ENCODE measurements at places on chromosomes 5 and 9. TPM values are rescaled to one million over a fixed set of nuclear protein-coding genes. Genes with fewer than 3 reads are reported as not detected.

Gene AQP3
- total RNA-seq = 7.2 TPM

Gene IRX1
- total RNA-seq = not detected

Gene LEAP2
- 7.7 TPM for total RNA-seq

Gene PCDHA8
- 0.10 TPM for total RNA-seq

DNA sequence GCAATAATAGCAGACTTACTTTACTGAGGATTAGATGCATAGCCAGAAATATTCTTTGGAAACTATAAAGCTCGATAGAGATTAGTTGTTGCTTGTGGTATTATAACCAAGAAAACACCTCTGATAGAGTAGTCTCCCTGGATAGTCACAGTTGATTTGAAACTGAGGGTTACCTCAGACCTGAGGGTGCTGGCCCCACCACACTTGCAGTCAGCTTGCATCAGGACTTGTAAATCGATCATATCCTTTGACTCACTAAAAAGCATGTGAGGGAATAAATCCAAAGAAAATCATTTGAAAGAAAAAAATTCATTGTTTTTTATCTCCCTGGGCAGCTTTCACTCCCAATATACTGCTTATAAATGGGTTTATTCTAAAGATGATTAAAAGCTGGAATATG lies 39.4 kb downstream of the GALNT12 start:
- no peak for DNase-seq
- H3K27me3 ChIP-seq = no peaks in the 10 kb centered on the region
- H3K27ac ChIP-seq = no peak overlapping the region

DNA sequence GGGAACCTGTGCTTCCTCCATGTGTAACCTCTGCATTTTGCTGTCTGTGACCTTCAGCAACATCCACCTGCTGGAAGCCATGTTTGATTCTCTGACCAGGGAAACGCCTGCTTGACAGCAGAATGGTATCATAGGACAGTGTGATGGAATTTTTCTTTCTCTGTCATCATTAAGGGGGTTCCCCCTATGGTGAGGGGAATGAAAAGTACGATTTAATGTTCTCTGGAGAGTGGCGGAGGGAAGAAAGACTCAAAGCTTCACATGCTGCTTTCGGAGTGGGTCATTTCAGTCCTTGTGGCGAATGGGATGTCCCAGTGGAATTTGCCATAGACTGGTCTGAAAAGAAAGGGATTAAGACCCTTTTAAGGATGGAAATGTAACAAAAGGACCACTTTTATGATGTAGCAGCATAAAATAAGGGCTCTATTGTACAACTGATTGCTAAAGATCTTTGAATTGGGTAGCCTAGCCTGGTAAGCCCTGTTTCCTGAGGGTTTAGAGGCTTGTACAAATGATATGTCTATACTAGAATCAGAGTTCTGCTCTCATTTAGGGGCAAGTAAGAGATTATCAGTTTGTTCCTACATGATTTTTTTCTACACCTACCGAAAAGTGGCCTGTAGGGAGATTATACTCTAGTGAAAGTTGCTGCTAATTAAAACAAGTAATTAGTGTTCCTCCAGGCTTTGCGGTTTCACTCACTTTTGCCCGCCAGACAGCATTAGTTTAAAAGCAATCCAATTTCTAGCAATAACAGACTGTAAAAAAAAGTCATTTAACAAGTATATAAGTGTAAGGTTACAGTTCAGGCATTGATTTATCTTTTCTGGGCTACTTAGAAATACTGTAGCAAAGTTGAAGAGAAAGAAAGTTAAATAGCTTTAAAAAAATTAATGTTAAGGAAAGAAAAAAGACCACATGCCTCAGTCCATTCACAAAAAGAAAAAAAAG lies 904.5 kb downstream of the NR2F1-AS1 start:
- H3K36me3 ChIP-seq = no peaks in the 10 kb centered on the region
- no peak for DNase-seq
- no peak overlapping the region for H3K4me3 ChIP-seq
- no peaks in the 10 kb centered on the region for H3K4me1 ChIP-seq
- no peaks in the 10 kb centered on the region for H3K27me3 ChIP-seq
- no peak overlapping the region for H3K27ac ChIP-seq

DNA sequence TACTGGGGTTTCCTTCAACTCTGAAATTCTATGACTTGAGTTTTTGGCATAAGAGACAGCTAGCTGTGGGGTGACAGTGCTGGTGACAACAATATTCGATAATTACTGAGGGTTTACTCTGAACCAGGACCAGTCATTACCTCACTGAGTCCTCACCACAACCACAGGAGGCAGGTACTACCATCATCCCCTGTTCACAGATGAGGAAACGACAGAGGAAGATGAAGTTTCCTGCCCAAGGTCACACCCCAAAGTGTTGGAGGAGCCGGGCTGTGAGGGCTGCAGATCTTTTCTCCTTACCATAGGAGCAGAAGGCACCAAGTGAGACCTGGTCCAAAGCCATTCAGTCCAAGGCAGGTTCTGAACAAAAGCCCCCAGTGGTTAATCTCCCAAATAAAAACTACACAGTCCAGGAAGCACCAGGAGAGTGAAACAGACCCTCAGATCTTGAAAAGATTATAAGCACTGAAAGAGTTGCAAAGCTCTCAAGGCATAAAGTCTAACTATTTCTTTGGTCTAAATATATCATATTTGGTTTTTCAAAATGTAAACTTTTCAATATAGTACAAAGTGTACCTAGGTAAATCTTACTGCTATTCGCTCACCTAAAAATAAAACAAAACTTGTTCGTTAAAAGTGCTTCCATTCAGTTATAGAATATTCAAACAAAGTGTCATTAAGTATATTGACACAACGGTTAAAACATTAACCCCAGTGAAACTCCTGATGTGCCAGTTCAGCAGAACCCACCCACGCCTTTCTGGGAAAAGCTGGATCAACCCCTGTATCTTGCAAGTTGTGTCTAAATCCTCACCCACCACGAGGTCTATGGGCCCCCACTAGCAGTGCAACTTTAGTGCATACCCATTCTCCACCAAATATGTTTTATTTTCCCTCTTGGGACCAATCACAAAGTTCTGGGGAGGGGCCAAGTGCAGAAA lies 82.6 kb upstream of the EQTN start:
- no peak overlapping the region for H3K4me3 ChIP-seq
- peak overlapping the region; percentile 74 for H3K27ac ChIP-seq
- peaks cover 11% of the 10 kb centered on the region for H3K4me1 ChIP-seq
- H3K27me3 ChIP-seq = no peaks in the 10 kb centered on the region
- DNase-seq = peak; percentile 80

Measured in colonic mucosa (tissue), 4 donors.